ENCODE measurements at places on chromosomes 6 and 20.

DNA sequence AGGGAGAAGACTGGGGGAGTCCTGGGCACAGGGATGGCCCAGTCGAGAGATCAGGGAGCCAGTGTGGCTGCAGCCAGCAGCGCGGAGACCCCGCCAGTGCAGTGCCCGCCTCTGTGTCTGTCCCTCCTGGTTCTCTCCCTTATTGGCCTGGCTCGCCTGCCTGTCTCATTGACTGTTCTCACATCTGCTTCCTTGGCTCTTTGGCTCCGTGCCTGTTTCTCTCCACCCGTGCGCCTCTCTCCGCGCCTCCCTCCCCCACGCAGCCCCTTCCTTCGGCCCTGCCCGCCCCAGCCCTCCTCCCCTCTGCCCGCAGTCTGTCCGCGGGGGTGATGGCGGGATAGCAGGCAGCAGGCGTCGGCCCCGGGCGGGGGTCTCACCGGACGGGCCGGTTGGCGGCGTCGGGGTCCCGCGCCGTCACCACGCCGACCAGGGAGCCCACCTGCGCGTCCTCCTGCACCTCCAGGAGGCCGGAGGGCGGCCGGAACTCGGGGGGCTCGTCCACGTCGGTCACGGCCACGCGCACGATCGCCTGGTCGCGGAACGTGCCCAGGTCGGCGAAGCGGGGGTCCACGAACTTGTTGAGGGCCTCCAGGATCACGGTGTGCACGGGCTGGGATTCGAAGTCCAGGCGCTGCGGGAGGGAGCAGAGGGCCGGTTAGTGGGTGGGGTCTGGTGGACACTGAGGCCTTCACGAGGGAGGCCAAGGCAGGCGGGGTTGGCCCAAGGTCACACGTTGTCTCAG is 92.0 kb downstream of the CD40 start:
- no peak for DNase-seq

- DNase-seq = peak; percentile 23
Observed at GRCh38 chr6:131062241-131063027, 611 bp downstream of the EPB41L2 start.

- no peak for DNase-seq
Observed at GRCh38 chr6:36957773-36958271, 3.3 kb downstream of the PI16 start.

GRCh38 chr6:30915591-30915946 is 1.5 kb downstream of the VARS2 start:
- no peak for DNase-seq

DNA sequence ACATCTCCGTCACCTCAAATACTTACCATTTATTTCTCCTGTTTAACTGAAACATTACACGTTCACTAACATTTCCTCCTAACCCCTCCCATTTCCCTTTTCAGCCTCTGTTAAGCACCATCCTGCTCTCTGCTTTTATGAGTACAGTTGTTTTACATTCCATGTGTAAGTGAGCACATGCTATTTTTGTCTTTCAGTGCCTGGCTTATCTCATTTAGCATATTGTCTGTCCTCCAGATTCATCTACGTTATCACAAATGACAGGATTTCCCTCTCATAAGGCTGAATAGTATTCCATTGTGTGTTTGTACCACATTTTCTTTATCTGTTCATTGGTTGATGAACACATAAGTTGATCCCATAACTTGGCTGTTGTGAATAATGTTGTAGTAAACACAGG is 22.7 kb downstream of the TAF11 start:
- DNase-seq = no peak

DNA sequence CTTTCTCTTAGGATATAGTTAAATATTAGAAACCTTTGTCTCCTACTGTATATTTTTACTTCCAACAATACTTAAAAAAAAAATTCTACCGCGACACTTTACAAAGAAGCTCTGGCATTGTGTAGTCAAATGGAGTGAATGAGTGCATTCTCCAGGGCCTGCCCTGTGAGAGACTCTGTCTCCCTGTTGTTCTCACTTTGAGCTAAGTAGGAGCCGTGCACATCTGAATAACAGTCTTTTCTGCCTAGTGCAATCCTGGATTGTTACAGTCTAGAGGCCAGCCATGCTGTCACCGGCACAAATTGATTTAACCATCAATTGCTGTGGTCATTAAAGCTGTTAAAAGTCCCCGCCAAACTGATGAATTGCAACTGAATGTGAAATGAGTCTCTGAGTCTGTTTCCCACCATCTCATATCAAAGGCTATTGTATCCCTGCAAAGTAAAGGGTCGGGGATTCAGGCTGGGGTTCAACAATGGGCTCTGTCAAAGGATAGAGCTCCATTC is 156.0 kb downstream of the RFPL4B start:
- no peak for DNase-seq

GRCh38 chr6:31478186-31478950 is 19.6 kb upstream of the MICB start:
- DNase-seq = no peak

GRCh38 chr6:18242062-18242851 is 22.1 kb downstream of the DEK start:
- no peak for DNase-seq

- no peak for DNase-seq
Observed at GRCh38 chr6:31969712-31970603, 2.0 kb downstream of the DXO start.

- no peak for DNase-seq
Observed at GRCh38 chr20:44776980-44777379, 31.3 kb downstream of the KCNK15 start.

DNA sequence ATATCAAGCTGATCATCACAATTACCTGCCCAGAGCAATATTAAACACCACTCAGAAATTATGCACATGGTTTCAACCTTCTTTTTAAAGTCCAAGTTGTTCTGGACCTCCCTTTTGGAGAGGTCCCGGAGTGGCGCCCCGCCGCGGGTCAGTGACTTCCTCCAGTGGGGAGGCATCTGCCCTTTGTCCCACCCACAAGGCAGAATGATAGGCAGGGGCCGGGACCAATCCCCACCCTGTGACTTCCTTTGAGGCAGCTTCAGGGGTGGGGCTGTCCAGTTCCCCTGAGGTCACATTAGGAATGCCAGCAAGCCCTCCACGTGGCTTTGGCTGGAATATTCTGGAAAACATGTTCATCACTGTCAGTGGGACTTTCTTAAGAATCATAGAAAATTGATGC is 207.0 kb downstream of the ANKRD60 start:
- DNase-seq = peak; percentile 57

- no peak for DNase-seq
Observed at GRCh38 chr6:162099685-162100084, 627.9 kb downstream of the PRKN start.

GRCh38 chr6:7389451-7390225 is at the start of the genes CAGE1 and RIOK1:
TSS of gene CAGE1 (minus strand) at chr6:7389742. CDS start at chr6:7387173, 2,569 bp downstream.
TSS of gene RIOK1 (plus strand) at chr6:7389808. CDS start at chr6:7390003, 195 bp downstream.
- DNase-seq = peak; percentile 92

GRCh38 chr6:135014353-135014832 is 40.2 kb downstream of the HBS1L start:
- DNase-seq = no peak

- DNase-seq = no peak
Observed at GRCh38 chr6:114218437-114219340, 124.1 kb downstream of the HS3ST5 start.

DNA sequence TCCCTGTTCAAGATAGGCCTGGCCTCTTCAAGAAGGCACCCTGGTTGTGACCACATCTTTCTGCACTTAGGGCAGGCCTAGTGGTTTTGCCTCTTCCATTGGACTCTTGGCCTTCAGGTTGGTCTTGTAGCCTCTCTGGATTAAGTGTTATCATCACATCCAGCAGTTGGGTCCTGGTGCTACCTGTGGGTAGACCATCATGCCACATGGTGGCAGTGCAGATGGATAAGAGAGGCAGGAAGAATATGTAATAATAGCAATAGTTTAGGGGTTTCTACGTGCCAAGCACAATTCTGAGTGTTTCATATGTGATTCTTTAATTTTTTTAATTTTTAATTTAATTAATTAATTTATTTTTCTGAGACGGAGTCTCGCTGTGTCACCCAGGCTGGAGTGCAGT is 28.5 kb upstream of the SNRPB2 start:
- DNase-seq = no peak

DNA sequence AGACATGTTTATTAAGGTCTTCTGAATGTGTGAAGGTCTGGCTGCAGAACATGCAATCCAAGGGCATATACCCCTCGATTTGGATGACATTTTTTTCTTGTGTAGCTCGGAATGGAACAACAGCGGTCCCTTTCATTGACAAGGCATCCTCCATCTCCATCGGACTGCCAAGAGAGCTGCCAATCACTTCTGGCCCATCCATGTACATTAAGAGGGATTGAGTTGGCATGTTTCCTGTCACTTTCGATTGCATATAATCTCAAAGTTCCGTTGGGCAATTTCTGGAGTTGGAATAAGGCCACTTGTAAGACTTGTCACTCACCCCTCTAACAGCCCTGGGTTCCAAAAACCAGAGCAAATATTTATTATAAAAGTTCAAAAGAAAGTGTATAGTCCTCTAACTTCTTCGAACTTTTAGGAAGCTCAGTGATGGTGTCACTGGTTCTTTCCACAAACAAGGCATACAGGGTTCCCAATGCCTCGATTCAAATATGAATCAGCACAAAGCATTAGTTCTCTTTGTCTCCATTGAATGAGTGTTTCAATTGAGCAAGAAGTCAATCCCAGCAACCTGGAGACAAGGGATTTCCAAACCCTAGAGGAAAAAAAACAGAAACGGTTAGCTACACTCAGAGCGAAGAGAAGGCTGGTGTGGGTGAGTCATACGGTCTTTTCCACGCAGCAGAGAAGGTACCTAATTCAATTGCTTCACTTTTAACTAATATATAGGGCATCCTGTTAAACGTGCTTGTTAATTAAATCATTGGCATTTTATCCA is 10.9 kb downstream of the ZNF217 start:
- DNase-seq = peak; percentile 35

DNA sequence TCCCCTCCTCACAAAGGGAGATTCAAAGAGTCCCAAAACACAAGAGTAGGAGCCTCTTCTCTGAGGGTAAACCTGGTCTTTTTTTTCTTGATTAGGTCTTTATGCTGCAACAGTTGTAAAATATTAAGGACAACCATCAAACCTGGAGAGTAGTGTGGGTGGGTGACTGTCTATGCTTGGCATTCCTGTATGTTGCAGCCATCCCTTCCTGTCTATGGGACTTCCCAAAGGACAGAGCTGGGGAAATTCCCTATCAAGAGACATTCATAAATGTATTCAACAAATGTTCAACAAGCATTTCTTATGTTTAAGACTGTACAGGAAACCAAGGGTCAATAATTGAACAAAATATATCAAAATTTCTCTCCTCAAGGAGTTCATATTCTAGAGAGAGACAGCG is 5.5 kb downstream of the BTN2A2 start:
- DNase-seq = no peak

DNA sequence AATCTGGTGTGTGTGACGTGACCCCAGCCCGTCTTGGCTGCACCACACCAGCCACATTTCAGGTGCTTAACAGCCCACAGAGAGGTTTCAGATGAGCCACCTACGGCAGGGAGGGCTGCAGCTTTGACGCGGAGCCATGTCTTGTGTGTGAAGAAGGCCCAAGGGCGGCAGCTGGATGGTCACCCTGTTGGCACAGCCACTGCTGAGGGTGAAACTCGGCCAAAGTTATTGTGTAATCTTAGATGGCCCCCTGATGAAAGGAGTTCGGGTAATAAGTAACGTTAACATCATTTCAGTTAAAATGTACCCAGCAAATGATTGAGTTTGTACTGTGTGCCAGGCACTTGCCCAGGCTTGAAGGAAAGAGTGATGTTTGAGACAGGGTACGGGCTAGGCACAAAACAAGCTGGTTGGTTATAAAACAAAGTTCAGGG is 97.2 kb downstream of the SSR1 start:
- DNase-seq = no peak

- no peak for DNase-seq
Observed at GRCh38 chr6:98532004-98532403, 302.4 kb upstream of the POU3F2 start.

DNA sequence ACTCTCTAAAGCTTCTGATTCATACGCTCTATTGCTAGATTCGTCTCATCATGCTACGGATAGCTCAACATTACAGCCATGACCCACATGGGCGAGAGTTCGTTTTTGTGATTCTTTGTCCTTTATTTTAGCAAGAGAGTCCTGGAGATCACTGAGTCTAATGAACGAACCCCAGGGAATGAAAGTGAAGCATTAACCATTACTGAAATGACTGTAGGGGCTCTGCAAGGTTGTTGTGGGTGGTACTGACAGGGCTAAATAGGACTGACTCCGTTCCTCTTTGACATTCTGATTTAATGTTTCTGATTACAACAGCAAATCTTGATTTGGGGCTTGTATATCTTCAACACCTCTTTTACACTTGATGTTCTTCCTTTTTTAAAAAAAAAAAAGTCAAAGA is 13.7 kb upstream of the RTF2 start:
- no peak for DNase-seq

GRCh38 chr20:10911298-10911697 is 237.5 kb upstream of the JAG1 start:
- no peak for DNase-seq

DNA sequence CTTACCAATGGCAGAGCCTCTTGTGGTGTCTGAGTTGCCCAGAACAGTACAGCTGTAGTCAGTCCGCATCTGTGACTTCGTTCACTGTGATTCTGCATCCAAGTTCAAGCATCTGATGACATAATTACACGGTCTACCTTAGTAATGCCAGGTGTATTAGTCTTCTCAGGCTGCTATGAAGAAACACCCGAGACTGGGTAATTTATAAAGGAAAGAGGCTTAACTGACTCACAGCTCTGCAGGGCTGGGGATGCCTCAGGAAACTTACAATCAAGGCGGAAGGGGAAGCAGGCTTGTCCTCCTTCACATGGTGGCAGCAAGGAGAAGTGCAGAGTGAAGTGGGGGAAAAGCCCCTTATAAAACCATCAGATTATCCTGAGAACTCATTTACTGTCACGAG is 163.9 kb upstream of the SULF2 start:
- DNase-seq = no peak

DNA sequence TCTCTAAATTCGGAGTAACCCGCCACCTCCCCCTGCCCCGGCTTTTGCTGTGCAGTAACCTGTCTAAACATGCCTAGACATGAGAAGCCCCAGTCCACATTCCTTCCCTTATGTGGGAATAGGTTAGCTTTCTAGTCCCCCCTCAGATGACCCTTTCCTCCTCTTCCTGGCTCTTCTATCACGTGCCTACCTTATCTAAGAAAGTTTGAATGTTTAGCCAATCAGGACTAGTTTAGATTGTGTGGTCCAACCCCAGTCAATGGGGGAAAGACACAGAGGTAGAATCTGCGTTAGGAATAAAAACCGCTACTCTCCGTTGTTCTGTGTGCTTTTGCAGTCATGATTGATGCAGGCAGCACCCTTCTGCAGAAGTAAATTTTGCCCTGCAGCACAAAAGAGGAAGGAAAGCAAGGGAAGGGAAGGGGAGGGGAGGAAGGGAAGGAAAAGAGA is 69.0 kb upstream of the CD93 start:
- no peak for DNase-seq

DNA sequence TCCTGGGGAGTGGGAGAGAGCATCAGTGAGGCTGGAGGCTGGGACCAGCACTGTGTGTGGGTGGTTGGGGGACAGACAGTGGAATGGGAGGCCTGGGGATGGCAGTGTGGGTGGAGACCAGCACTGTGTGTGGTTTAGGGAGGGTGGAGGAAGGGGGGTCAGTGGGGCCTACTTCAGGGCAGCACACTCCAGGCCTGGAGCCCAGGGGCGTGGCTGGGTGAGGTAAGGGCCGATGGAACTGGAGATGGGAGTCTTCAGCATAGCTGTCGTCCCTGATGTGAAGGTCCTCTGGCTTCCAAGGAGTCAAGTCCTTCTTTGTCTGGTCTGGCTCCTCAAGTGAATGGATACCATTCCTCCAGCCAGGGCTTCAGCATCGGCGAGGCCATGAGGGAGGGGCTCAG is 18.6 kb downstream of the KCNK17 start:
- no peak for DNase-seq

All from uterus (tissue), 4 donors.